Diencephalon (tissue), 1 donor: ENCODE measurements at places on chromosomes 1 and 21. TPM values are rescaled to one million over a fixed set of nuclear protein-coding genes. Genes with fewer than 3 reads are reported as not detected.

Gene CNKSR1
- 1.4 TPM for total RNA-seq

Gene ERG
- 2.5 TPM for total RNA-seq

Gene DMRTA2
- 0.92 TPM for total RNA-seq

Gene CD84
- 4.4 TPM for total RNA-seq

Gene SEMA4A
- total RNA-seq: 23.3 TPM

Gene VWA5B1
- total RNA-seq: 4.8 TPM

Gene PTPN7
- not detected for total RNA-seq

Gene OLIG2
- total RNA-seq: 51.4 TPM

Gene AADACL3
- total RNA-seq: not detected

Gene CTSK
- total RNA-seq: 5.3 TPM

Gene ADIPOR1
- 71.0 TPM for total RNA-seq

Gene KRTAP19-3
- total RNA-seq: not detected

Gene ETNK2
- total RNA-seq: 69.9 TPM

Gene MRTO4
- 33.2 TPM for total RNA-seq

Gene AMY2A
- not detected for total RNA-seq
